Activated naive CD8-positive, alpha-beta T cell treated with anti-CD3 and anti-CD28 coated beads for 36 hours (primary cell): ENCODE measurements at places on chromosomes 7 and 10.
A peak's percentile ranks its signal among the peaks of the same experiment; 100 is the strongest.

- no peaks in the 10 kb centered on the region for H3K36me3 ChIP-seq
- DNase-seq: no peak
- no peak overlapping the region for H3K27ac ChIP-seq
- no peak overlapping the region for H3K4me3 ChIP-seq
- H3K27me3 ChIP-seq: no peaks in the 10 kb centered on the region
Observed at GRCh38 chr10:52454491-52454890, 140.4 kb downstream of the DKK1 start.

- peak overlapping the region; percentile 86 for H3K27ac ChIP-seq
- no peaks in the 10 kb centered on the region for H3K27me3 ChIP-seq
- DNase-seq: no peak
- peaks cover 67% of the 10 kb centered on the region for H3K4me1 ChIP-seq
- peaks cover 53% of the 10 kb centered on the region for H3K36me3 ChIP-seq
Observed at GRCh38 chr10:63171926-63172325, 38.8 kb downstream of the NRBF2 start.

GRCh38 chr7:158032561-158033115 is 555.0 kb downstream of the PTPRN2 start:
- H3K36me3 ChIP-seq: peaks cover 8% of the 10 kb centered on the region
- DNase-seq: no peak
- H3K27ac ChIP-seq: no peak overlapping the region
- peaks cover 14% of the 10 kb centered on the region for H3K27me3 ChIP-seq

- H3K4me3 ChIP-seq: no peak overlapping the region
- H3K27ac ChIP-seq: no peak overlapping the region
- no peaks in the 10 kb centered on the region for H3K36me3 ChIP-seq
- H3K4me1 ChIP-seq: peaks cover 4% of the 10 kb centered on the region
- H3K27me3 ChIP-seq: peaks cover 6% of the 10 kb centered on the region
Observed at GRCh38 chr7:41035794-41036193, 667.1 kb downstream of the INHBA start.

DNA sequence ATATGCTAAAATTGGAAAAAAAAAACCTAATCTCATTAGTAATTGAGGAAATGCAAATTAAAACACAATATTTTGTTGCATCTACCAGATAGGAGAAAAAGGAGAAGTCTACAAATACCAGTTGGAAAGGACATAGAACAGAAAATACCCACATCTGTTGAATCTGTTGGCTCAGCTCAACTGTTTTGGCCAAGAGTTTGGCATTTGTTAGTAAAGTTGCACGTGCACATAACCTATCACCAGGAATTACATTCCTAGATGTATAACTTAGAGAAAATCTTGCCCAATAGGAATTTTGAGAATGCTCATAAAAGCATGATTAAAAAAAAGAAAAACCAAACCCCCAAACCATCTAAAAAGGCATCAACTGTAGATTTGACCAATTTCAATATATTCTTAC is 282.1 kb upstream of the BMPER start:
- H3K4me3 ChIP-seq: no peak overlapping the region
- H3K4me1 ChIP-seq: no peaks in the 10 kb centered on the region
- DNase-seq: no peak
- H3K36me3 ChIP-seq: peaks cover 1% of the 10 kb centered on the region
- H3K27me3 ChIP-seq: no peaks in the 10 kb centered on the region

- H3K4me1 ChIP-seq: no peaks in the 10 kb centered on the region
- H3K27ac ChIP-seq: no peak overlapping the region
- DNase-seq: no peak
- H3K27me3 ChIP-seq: no peaks in the 10 kb centered on the region
Observed at GRCh38 chr7:122199171-122199570, 55.1 kb upstream of the AASS start.

DNA sequence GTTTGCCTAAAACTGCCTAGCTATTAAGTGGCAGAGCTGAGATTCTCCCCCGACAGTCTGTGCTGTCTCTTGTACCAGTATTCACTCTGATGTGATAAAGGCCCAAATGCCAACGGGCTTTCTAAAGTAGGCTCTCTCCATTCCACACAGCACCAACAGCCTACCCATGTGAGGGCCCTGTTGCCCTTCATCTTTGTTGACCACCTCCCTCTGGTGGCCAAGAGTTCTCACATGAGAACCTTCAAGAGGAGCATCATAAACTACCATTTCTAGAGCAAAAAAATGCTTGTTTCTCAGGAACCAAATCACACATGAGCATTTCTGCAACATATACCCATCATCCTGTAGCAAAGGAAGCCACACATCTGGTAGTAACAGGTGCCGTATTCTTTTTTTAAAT is 185.8 kb downstream of the GRM8 start:
- no peaks in the 10 kb centered on the region for H3K36me3 ChIP-seq
- no peaks in the 10 kb centered on the region for H3K4me1 ChIP-seq
- no peak for DNase-seq
- no peak overlapping the region for H3K4me3 ChIP-seq
- H3K27ac ChIP-seq: no peak overlapping the region

DNA sequence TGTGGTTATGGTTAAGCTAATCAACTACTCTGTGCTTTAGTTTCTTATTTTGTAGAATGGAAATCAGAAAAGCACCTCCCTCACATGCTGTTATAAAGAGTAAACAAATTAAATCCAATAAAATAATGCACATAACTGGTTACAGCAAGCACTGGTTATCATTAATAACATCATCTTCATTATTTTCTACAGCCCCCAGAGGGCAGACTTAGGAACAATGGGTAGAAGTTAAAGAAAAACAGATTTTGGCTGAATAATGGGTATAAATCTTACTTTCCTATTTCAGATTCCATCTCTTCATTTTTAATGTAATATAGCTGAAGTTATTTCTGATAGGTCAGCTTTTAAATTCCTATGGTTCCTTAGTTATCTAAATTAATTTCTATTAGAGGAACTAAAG is 126.5 kb downstream of the DOCK4 start:
- H3K4me1 ChIP-seq: peaks cover 9% of the 10 kb centered on the region
- no peak overlapping the region for H3K27ac ChIP-seq

- no peak for DNase-seq
- no peak within 1 kb of the TSS for H3K27ac ChIP-seq
- no peak within 1 kb of the TSS for H3K4me3 ChIP-seq
- no peaks in the 10 kb centered on the region for H3K27me3 ChIP-seq
Observed at GRCh38 chr7:102912742-102913141, at the start of gene LRRC17. Gene LRRC17, plus strand, starts transcription at chr7:102913000. Its CDS starts 20,914 bp downstream, at chr7:102933914.

- H3K36me3 ChIP-seq: peaks cover 11% of the 10 kb centered on the region
- peak overlapping the region; percentile 65 for H3K27ac ChIP-seq
- no peaks in the 10 kb centered on the region for H3K27me3 ChIP-seq
- peak overlapping the region; percentile 56 for H3K4me3 ChIP-seq
Observed at GRCh38 chr7:2110610-2111396, 121.9 kb downstream of the MAD1L1 start.

- H3K36me3 ChIP-seq: peaks cover 31% of the 10 kb centered on the region
- peak overlapping the region; percentile 67 for H3K27ac ChIP-seq
- no peak for DNase-seq
- H3K4me3 ChIP-seq: no peak overlapping the region
- H3K27me3 ChIP-seq: no peaks in the 10 kb centered on the region
Observed at GRCh38 chr10:112460366-112460765, 13.4 kb downstream of the VTI1A start.

DNA sequence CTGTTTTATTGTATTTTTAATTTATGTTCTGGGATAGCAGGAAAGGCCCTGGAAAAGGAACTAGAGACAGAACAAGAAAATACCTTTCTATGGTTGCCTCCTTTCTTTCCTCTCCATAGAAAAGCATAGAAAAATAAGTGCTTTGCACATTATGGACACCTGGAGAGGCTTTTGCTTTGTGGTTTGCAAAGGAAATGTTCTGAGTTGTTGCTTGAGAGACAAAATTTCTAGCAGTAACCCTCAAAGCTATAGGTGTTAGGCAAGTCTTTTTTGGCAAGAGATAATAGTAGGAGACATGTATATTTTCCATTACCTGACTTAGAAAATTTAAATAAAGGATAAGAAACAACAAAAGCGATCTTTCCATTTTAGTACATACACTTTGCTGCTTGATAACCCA is 378.6 kb upstream of the PRKCQ start:
- H3K27ac ChIP-seq: no peak overlapping the region
- H3K4me3 ChIP-seq: no peak overlapping the region
- H3K4me1 ChIP-seq: peaks cover 10% of the 10 kb centered on the region
- H3K36me3 ChIP-seq: no peaks in the 10 kb centered on the region

- H3K4me1 ChIP-seq: peaks cover 31% of the 10 kb centered on the region
- H3K27ac ChIP-seq: peak overlapping the region; percentile 70
- peaks cover 24% of the 10 kb centered on the region for H3K36me3 ChIP-seq
- H3K4me3 ChIP-seq: no peak overlapping the region
- H3K27me3 ChIP-seq: no peaks in the 10 kb centered on the region
Observed at GRCh38 chr10:72065439-72066025, 22.8 kb downstream of the SPOCK2 start.

DNA sequence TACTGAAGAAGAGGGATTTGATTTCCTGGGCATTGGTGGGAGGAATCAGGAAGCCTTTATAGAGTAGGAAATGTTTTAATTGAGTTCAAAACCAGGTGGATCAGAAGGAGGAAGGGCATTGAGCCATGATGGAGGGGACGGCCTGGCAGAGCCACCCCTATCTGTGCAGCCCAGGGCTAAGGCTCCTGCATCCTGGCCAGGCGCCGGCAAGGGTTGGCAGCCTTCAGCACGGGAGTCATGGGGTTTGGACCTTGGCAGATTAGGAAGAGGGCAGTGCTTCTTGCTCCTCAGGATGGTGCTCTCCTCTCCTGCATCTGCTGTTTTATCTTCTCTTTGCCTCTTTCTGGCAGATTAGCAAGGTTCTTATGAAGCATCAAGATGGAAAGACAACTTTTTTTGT is 12.5 kb downstream of the ZNF862 start:
- peaks cover 42% of the 10 kb centered on the region for H3K4me1 ChIP-seq
- H3K27ac ChIP-seq: no peak overlapping the region
- H3K27me3 ChIP-seq: no peaks in the 10 kb centered on the region
- DNase-seq: no peak
- no peak overlapping the region for H3K4me3 ChIP-seq

- H3K27me3 ChIP-seq: no peaks in the 10 kb centered on the region
- no peak overlapping the region for H3K4me3 ChIP-seq
- DNase-seq: no peak
- no peak overlapping the region for H3K27ac ChIP-seq
- H3K4me1 ChIP-seq: no peaks in the 10 kb centered on the region
Observed at GRCh38 chr7:83096065-83096580, 66.6 kb downstream of the PCLO start.

GRCh38 chr10:129792864-129793263 is 171.2 kb downstream of the EBF3 start:
- H3K27me3 ChIP-seq: no peaks in the 10 kb centered on the region
- peaks cover 1% of the 10 kb centered on the region for H3K36me3 ChIP-seq
- no peaks in the 10 kb centered on the region for H3K4me1 ChIP-seq
- H3K4me3 ChIP-seq: no peak overlapping the region

DNA sequence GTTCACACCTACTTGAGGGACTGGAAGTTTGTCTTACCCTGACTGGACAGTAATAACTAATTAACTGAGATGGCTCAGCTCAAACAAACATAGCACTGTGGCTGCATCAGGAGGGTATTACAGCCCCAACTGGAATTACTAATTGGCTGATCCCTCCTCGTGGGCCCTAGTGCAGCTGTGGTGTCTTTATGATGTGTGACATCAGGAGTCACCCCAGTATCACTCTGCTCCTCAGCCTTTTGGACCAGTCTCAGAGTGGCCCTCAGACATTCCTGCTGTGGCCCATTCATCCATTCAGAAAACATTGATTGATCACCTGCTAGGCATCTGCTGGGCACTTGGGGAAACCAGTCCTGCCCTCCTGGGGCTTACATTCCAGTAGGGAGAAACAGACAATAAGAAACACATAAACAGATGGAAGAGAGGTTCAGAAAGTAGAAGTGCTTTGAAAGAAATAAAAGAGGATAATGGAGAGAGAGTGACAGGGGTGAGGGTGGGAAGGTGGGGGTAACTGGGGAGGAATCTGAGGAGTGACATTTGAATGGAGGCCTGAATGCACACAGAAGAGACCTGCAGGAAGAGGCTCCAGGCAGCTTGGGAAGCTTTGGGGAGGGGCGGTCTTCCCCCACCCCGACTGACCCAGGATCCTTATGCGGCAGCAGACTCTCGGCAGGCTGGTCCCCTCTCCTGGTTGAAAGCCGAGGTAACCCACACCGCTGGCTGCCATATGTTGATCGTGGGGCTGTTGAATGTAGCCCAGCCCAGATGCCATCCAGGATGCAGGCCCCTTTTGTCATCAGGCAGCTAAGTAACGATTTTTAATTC is 113.1 kb downstream of the C10orf105 start:
- peaks cover 2% of the 10 kb centered on the region for H3K4me1 ChIP-seq
- no peaks in the 10 kb centered on the region for H3K36me3 ChIP-seq
- H3K4me3 ChIP-seq: no peak overlapping the region
- no peak for DNase-seq

GRCh38 chr7:98930921-98931320 is 52.6 kb downstream of the TRRAP start:
- no peaks in the 10 kb centered on the region for H3K27me3 ChIP-seq
- no peak overlapping the region for H3K4me3 ChIP-seq
- peaks cover 45% of the 10 kb centered on the region for H3K36me3 ChIP-seq
- no peak for DNase-seq

- no peak overlapping the region for H3K27ac ChIP-seq
- no peak overlapping the region for H3K4me3 ChIP-seq
- DNase-seq: no peak
- H3K36me3 ChIP-seq: no peaks in the 10 kb centered on the region
Observed at GRCh38 chr10:74072503-74072902, 74.6 kb downstream of the VCL start.

DNA sequence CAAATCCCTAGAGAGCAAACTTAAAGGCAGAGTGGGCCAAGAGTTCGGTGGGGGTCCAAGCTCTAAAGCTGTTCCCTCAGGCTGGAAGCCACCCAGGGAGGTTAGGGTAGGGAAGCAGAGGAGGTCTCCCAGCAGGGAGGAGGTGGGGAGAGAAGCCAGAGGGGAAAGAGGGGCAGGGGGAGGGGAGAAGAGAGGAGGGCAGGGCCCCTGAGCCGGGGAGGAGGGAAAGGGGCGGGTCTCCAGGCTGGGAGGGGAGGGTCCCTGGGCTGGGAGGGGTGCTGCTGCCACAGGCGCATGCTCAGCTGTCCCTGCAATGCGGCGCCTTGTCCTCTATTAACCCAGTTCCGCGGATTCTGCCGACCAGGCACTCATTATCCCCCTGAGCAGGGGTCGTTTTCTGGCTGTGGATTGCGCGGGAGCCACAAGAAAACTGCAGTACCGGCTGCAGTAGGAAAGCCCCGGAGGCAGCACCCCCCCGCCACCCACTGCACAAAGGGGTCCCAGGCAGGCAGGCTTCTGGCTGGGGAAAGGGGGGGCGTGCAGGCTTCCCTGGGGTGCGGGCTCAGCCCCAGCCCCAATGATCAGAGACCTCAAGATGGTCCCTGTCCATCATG is 49.3 kb downstream of the CAMK2B start:
- no peaks in the 10 kb centered on the region for H3K36me3 ChIP-seq
- peaks cover 6% of the 10 kb centered on the region for H3K4me1 ChIP-seq
- no peak overlapping the region for H3K27ac ChIP-seq
- no peak overlapping the region for H3K4me3 ChIP-seq

- no peak overlapping the region for H3K4me3 ChIP-seq
- no peak overlapping the region for H3K27ac ChIP-seq
- peaks cover 23% of the 10 kb centered on the region for H3K4me1 ChIP-seq
- peaks cover 4% of the 10 kb centered on the region for H3K27me3 ChIP-seq
- no peaks in the 10 kb centered on the region for H3K36me3 ChIP-seq
- no peak for DNase-seq
Observed at GRCh38 chr7:25260862-25261494, 32.7 kb upstream of the NPVF start.
